ENCODE measurements at places on chromosomes 4 and X.

DNA sequence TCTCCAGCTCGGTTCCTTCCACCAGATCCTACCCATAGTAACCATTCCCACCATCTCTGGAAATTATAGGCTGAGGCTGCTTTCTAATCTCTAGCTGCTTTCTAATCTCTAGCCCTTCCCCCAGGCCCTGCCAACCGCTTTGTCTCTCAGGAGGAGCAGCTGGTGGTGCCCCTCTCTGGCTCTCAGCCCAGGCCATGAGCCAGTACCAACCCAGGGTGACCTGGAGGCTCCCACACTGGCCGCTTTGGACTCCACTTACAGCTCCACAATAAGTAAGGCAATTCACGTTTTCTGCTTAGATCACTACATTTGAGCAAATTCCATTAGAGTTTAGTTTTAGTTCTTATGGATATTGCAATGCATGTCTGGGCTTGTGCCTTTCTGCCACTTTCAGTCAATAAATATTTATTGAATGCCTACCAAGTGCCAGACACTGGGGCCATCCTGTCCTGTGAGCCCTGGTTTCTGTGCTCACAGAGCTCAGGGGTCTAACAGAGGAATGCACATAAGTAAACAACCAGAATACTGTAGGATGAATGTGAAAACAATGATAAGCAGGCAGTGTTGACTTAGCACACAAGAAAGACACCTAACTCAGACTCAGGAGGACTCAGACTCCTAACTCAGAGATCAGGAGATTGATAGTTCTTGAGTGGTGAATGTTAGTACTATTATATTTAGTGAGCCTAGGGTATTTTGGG is 38.9 kb downstream of the SMC1A start:
- DNase-seq, result no peak

DNA sequence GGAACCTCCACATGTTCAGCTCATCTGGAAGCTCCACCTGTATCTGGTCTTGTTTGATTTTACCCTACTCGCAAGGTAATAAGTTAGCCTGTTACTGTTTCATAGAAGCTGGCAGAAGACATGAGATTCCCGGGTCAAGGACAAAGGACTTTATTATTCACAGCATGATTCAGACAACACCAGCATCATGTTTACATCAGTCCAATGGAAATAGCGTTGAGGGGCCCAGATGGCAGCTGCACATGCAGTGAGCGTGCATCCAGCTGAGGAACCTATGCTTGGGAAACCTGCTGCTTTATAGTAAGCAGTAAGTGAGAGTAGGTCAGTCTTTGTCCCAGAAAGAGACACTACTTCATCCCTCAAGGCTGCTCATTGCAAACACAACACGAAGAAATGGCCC is 19.8 kb downstream of the TSPAN5 start:
- DNase-seq, result no peak

- DNase-seq, result no peak
These were observed 25.1 kb downstream of the FHDC1 start for GRCh38 chr4:152961014-152961772.

DNA sequence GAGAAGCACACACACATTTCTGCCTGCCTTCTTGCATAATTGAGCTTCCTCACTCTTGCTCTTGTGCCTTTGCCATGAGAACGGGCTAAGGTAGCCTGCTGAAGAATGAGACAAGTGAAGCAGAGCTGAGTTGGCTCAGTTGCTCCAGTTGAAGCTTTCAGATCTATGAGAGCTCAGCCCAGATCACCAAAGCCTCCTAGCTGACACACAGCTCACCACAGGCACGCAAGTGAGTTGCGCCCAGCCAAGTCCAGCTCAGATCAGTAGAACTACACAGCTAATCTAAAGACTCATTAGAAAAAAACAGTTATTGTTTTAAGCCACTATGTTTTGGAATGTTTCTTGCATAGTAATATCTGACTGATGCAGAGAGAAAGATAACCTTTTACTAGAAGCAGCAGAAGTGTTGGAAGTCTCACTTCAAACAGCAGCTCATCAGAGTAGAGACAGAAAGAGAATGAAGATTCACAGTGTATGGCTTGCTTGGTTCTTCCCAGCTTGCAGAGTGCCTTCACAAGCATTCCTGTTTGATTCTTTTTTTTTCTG is 362.4 kb downstream of the MID1IP1 start:
- no peak for DNase-seq

GRCh38 chrX:122220644-122221373 is 963.3 kb upstream of the GRIA3 start:
- no peak for DNase-seq

DNA sequence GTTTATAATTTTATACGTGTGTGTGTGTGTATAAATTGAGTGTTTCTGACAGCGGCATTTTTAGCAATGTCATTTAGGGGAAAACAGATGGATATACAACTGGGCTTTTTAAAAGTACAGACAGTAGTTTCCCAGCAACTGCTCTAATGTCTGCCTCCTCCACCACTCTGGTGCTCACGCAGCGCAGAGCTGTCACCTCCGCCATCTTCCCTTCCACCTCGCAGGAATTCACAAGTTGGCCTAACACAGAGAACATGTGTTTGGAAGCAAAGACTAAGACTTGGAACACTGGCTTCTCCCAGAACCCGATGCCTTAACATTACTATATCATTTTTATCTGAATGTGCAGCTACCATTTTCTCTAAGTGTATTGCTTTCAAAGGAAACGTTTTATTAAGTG is 158.3 kb upstream of the FSTL5 start:
- DNase-seq, result no peak

Data from suppressor macrophage (primary cell).